ENCODE measurements at places on chromosomes 3 and 15. TPM values are rescaled to one million over a fixed set of nuclear protein-coding genes. Genes with fewer than 3 reads are reported as not detected.

The CKMT1B gene
- not detected for total RNA-seq

The TYRO3 gene
- 6.5 TPM for total RNA-seq

The ITIH1 gene
- not detected for total RNA-seq

The VGLL3 gene
- 584 TPM for total RNA-seq

The MME gene
- total RNA-seq = 1,611 TPM

The SH3GL3 gene
- total RNA-seq = 0.24 TPM

The DPPA4 gene
- total RNA-seq = 2.3 TPM

The RTP3 gene
- not detected for total RNA-seq

The SENP7 gene
- total RNA-seq = 18.8 TPM
